ENCODE measurements at places on chromosomes 1 and 21. TPM values are rescaled to one million over a fixed set of nuclear protein-coding genes. Genes with fewer than 3 reads are reported as not detected.

DNA sequence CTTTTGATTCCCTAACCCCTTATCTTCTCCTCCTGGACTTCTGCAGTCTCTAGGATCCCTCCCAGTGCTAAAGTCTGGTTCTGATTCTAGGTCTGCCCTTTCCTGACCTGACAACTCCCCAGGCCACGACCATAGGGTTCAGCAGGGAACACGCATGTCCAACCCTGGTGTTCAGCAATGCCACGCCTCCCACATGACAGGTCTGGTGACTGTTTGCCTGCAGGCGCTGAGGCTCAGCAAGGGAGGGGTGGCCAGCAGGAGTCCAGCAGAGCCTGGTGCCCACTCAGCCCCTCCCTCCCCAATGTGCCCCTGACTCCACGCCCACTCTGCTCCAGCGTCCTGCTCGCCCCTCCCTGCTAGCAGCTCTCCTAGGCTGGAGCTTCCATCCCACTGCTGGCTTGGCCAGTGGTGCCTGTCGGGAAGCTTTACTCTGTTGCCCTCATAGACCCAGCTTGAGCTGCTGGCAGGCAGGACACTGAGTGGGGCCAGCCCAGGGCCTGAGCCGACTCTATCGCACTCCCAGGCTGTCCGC, 17.3 kb downstream of the SLC9A1 start:
- no peak for DNase-seq

- no peak for DNase-seq
Measured at GRCh38 chr21:27047658-27048314, 80.9 kb upstream of the ADAMTS5 start.

GRCh38 chr1:85303440-85304162, 27.2 kb upstream of the BCL10 start:
- no peak for DNase-seq

DNA sequence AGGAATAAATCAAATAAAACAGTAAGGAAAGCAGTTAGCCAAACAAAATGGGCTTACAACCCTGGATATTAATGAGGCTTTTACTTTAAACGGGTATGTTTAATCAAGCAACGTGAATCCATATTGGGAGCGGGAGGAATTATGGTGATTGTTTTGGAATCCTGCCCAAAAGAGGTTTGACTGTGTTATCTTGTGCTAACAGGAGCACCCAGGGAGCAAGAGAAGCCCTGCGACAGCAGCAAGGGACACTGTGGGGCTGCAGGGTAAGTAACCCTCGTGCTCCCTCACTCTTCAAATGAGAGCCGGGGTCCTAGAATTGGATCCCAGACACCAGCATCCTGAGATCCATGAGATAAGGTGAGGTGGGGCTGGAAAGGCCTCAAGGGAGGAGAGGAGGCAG, 72.6 kb upstream of the PGBD5 start:
- no peak for DNase-seq

RPE65 gene
- not detected for total RNA-seq

TENT5C gene
- 10.2 TPM for total RNA-seq

STX12 gene
- total RNA-seq, result 42.4 TPM

DNA sequence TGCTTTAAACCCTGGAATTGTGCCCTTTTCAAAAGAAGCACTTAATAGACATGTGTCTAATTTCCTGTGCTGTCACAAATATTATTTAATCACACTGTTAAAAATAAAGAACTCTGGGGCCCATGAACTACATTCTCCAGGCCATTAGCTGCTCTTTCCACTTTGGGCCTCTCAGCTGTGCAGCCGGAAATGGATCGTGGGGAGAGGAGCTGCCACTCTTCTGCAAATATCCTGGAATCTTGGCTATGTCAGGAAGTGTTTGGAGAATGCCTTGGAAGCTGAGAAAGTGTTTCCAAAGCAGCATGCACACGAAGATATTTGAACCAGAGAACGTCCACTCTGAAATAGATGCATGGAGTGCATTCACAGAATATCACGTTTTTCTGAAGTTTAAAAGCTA, 27.5 kb upstream of the VPS26C start:
- no peak for DNase-seq

DNA sequence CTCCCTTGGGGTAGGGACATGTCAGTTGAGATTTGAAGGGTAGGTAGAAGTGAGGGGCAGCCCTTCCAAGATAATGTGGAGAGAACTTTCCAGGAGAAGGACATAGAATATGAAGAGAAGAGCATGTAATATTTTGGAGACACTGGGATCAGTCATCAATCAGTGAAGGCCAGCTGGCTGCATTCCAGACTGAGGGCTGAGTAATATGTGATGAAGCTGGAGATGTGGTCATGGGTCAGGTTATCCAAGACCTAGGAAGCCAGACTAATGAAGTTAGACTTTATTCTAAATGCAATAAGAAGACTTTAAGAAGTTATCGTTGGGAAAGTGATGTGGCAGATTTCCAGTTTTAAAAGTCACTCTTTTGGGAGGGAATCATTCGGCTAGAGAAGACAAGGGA, 262.0 kb downstream of the HMCN1 start:
- peak; percentile 15 for DNase-seq

DNA sequence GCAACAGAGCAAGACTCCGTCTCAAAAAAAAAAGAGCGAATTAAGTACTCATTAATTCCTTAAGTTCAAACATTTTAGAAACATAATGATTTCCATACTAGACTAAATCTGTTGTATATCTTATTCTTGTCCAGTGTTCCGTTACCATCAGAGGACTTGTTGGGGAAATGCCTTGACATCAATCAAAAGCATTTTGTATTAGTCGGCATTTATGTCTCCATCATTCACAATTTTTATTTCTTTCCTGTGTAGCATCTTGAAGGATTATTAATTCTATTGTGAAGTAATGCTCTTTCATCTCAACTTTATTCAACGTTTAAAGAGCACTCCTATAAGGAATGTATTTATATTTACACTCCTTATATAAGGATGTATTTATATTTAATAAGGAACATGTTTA, 82.9 kb upstream of the QSOX1 start:
- DNase-seq, result no peak

DNA sequence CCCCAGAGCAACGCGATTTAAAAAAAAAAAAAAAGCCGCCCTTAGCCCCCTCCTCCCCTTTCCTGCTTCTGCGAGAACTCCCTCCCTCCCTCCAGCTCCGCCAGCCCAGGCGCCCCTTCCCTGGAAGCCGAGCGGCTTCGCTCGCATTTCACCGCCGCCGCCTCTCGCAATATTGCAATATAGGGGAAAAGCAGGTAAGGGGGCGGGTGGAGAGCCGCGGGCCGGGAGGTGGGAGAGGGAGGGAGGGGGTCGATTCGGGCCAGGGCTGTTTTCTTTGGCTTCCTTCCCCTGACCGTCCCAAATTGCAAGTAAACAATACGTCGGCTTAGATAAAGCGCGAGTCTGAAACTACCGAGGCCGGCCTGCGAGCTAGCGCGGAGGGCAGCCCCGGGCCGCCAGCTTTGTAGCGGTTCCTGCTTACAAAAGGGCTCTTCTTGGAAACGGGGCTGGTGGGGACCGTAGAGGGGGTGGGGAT, 408 bp downstream of the LMO4 start:
- DNase-seq, result peak; percentile 63

AGMAT gene
- not detected for total RNA-seq

DNA sequence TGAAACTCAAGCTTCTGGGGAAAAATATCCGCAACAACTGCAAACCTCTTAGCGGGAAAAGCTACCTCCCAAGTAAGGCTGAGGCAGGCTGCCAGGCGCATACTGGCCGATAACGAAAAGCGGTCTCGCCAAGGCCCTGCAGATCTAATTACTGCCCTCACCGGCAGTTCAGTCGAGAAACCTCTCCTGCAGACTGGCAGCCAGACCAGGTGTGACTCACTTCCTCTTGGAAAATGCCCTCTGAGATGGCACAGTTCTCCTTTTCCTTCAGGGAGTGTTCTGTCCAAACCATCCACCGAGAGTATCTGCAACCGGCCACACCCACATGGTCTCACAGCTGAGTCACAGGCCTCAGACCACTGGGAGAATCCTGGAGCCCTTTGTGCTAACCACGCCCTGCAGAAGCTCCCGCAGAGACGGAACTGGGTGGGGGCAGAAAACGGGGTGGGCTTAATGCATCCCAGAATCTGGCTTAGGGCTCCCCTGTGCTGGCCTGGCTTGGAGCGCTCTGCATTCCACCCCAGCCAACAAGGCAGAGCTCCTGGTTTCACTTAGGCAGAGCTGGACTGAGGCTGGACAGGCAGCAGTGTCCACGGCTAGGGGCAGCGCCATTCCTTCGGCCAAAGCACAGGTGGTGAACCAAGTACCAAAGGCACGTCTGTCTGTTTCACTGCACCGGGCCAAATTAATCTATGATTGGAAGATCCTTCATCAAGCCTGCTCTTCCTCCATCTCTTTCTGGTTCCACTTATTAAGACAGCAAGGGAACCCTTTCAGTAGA, 1.2 kb downstream of the S100A10 start:
- DNase-seq, result peak; percentile 74

- no peak for DNase-seq
Measured at GRCh38 chr1:9013819-9014218, 12.4 kb downstream of the SLC2A7 start.

- DNase-seq, result no peak
Measured at GRCh38 chr1:214604523-214604922, 1.5 kb downstream of the CENPF start.

DNA sequence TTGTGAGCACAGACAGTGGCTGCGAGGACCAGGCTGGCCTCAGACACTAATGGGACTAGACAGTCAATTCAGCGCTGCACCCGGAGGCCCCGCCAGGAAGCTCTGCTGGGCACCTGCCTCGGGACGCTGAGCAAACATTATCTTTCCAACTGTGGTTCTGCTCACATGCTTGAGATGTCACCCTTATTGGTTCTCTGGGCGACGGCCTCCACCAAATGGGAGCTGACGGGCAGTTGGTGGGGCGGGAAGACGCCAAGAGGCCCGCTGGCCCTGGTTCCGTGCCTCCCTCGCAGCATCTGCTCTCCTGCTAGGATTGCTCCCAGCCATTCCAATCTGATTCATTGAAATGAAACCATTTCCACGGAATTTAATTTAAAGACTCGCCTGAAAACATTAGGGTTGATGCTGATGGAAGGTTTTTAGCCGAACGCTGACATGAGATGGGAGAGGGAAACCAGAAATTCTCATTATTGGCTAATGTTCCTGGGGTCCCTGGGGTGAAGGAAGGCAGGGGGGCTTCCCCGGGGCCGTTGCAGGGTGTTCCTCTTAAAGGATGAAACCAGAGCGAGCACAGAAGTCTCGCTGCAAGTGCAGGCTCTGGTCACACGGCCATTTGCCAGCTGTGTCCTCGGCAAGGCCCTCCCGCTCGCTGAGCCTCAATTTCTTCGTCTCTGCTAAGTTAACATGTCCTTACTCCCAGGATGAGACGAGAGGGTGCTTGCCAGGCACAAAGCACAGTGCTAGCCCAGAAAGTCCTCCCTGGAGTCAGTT, 512.2 kb downstream of the NPHP4 start:
- no peak for DNase-seq
